ENCODE measurements at places on chromosomes 7 and 10.

DNA sequence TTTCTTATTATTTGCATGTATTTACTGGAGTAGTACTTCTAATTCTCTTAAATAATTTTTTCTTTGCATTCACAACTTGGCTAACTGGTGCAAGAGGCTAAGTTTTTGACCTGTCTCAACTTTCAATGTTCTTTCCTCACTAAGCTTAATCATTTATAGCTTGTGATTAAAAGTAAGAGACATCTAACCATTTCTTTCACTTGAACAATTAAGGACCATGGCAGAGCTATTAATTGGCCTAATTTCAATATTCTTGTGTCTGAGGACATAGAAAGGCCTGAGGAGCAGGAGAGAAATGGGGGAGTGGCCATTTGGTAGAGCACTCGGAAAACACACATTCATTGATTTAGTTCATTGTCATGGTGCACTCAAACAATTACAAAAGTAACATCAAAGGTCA, 141.4 kb upstream of the TMEM196 start:
- no peak for DNase-seq

DNA sequence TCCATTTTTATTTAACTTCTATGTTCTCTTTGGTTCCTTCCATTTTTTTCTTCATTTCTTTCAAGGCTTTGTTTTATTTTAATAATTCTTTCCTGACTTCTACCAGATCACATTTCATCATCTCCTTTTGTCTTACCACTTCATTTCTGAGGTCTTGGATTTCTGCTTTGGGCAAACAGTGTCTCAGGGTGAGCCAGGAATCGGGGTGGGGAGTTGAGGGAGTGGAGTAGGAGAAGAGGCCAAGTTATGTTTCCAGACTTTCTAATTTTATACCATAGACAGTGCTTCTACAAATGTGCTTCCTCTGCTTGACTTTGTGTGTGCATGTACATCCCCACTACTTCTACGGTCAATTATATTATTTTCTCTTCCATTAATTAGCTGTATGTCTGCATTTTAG, 112.1 kb downstream of the PRKG1 start:
- no peak for DNase-seq

DNA sequence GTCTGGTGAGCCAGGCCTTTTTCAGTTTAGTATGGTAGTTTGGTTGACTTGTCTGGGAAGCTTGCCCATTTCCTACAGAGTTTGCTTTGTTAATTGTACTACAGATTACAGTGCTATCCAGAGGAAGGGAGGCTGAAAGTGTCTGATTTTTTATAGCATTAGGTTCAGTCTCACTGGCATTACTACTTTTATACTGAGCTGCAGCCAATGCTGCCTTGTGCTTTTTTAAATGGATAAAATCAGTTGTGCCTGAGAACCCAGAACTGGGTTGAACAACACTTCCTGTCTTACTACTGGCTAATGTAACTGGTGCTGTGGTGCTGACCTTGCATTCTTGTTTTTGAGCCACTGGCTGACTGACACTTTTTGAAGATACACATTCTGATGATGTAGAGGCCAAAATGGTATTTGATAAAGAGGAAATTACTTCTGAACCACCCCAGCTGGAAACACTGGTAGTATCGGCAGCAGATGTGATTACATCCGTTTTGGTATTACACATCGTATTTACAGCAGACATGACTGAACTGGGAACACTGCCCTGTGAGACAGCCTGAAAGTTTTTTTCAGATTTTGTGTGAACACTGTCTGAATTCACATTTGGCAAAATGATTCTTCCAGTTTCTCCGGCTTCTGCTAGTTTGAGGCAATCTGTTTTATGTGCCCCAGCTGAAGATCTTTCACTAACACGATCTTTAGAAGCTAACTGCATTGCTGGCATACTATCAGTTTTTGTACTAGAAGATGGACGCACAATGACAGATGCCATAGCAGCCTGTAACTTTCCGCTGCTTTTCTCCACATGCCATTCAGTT, 74.1 kb downstream of the NRBF2 start:
- no peak for DNase-seq

GRCh38 chr10:104309980-104310978, 28.0 kb downstream of the ITPRIP start:
- DNase-seq, result no peak
